HFFc6 (cell line): ENCODE measurements at places on chromosomes 13 and 19. TPM values are rescaled to one million over a fixed set of nuclear protein-coding genes. Genes with fewer than 3 reads are reported as not detected.

The CLDND2 gene
- total RNA-seq: 1.1 TPM in 3 replicates

DNA sequence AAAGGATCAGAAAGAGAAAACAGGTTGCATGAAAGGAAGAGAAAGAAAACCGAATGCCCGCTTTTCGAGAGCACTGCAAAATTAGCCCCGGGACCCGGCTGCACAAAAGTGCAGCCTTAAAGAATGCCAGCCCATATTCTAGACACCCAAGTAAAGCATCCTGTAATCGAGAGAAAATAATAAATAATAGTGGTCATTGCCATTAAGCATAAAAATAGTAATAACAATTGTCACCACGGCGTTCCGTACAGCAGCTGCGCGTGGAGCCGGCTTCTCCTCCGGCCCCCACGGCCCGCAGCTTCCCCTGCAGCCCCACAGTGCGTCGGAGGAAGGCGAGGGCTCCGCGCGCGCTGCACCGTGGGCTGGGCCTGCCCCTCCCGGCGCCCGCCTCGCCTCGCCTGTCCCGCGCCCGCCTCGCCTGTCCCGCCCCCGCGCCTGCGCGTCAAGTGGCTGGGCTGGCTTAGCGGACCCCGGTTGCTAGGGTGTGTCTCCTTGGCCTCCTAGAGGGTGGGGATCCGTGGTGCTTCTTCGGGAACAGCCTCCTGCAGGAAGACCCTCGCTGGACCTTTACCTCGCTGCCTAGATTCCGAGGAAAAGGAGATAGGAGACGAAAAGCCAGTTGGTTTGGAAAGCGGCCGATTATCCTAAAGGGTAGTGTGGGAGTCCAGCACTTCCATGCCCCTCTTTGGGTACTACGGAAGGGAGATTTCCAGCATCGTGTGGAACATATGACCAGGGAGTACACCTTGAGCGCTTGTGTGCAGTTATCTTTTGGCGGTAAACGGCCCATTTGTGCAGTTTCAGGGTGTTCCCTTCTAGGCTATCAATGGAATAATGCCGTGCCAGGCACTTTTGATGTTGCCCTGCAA lies at the start of gene LRRC63:
TSS of gene LRRC63 (plus strand) at position 446 of the 869 bp plus-strand sequence. CDS start 1,107 bp downstream, outside the sequence.
- DNase-seq: peak; percentile 25
- peaks cover 9% of the 10 kb centered on the region for H3K27me3 ChIP-seq
- peaks cover 14% of the 10 kb centered on the region for H3K4me1 ChIP-seq
- H3K4me3 ChIP-seq: peak within 1 kb of the TSS; percentile 84
- H3K27ac ChIP-seq: no peak within 1 kb of the TSS; the same call in 1 of the 2 replicates

The PSPN gene
- 1.1 and 2.3 TPM in 2 replicates for total RNA-seq

The SULT2B1 gene
- total RNA-seq: not detected in 3 replicates

- no peak overlapping the region for H3K27ac ChIP-seq
- no peak for DNase-seq
- H3K36me3 ChIP-seq: no peaks in the 10 kb centered on the region
- H3K4me3 ChIP-seq: no peak overlapping the region
- no peaks in the 10 kb centered on the region for H3K4me1 ChIP-seq
Observed at GRCh38 chr13:94296471-94296870, 183.0 kb downstream of the DCT start.

- H3K27ac ChIP-seq: no peak overlapping the region
- H3K36me3 ChIP-seq: no peaks in the 10 kb centered on the region
- DNase-seq: no peak
- no peaks in the 10 kb centered on the region for H3K27me3 ChIP-seq
- no peaks in the 10 kb centered on the region for H3K4me1 ChIP-seq
Observed at GRCh38 chr13:104034891-104035290, 968.7 kb upstream of the SLC10A2 start.

The NKPD1 gene
- total RNA-seq: 0.10 TPM in 2 of 3 replicates, not detected in the other

The APOC4 gene
- not detected in 3 replicates for total RNA-seq

- no peak overlapping the region for H3K27ac ChIP-seq
- H3K4me3 ChIP-seq: no peak overlapping the region
- H3K27me3 ChIP-seq: peaks cover 16% of the 10 kb centered on the region
- H3K36me3 ChIP-seq: no peaks in the 10 kb centered on the region
- H3K4me1 ChIP-seq: no peaks in the 10 kb centered on the region
Observed at GRCh38 chr13:59584101-59584500, 579.6 kb downstream of the DIAPH3 start.

DNA sequence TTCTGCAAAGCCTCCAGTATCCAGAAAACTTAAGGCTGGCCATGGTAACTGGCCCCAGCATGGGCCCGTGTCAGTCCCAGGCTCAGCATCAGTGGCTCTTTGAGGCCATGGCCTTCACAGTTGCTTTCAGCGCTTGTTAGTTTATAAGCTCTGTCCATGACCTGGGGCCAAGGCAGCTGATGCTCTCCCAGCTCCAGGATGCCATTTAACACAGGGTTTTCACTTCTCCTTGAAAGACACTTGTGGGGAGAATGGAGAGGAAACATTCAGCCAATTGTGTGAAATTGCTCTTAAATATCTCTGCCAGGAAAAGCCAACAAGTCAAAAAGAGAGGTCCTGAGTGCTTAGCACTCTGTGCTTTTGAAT lies 321.3 kb downstream of the FOXO1 start:
- H3K4me3 ChIP-seq: no peak overlapping the region
- DNase-seq: no peak
- H3K27ac ChIP-seq: no peak overlapping the region
- H3K36me3 ChIP-seq: no peaks in the 10 kb centered on the region
- no peaks in the 10 kb centered on the region; the same call in 1 of the 2 replicates for H3K4me1 ChIP-seq
